ENCODE measurements at places on chromosomes 1 and 21.

DNA sequence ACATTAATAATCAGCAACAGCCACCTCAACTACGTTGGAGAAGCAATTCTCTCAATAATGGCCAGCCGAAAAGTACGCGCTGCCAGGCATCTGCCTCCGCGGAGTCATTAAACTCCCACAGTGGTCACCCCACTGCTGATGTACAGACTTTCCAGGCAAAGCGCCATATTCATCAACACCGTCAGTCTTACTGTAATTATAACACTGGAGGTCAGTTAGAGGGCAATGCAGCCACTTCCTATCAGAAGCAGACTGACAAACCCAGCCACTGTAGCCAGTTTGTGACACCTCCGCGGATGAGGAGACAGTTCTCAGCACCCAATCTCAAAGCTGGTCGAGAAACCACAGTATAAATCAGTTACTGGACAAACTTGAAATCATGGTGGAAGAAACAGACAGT lies 93.9 kb downstream of the KIF1B start:
- no peak for DNase-seq

- no peak for DNase-seq
Measured at GRCh38 chr21:29055080-29055479, 18.4 kb downstream of the CCT8 start.

DNA sequence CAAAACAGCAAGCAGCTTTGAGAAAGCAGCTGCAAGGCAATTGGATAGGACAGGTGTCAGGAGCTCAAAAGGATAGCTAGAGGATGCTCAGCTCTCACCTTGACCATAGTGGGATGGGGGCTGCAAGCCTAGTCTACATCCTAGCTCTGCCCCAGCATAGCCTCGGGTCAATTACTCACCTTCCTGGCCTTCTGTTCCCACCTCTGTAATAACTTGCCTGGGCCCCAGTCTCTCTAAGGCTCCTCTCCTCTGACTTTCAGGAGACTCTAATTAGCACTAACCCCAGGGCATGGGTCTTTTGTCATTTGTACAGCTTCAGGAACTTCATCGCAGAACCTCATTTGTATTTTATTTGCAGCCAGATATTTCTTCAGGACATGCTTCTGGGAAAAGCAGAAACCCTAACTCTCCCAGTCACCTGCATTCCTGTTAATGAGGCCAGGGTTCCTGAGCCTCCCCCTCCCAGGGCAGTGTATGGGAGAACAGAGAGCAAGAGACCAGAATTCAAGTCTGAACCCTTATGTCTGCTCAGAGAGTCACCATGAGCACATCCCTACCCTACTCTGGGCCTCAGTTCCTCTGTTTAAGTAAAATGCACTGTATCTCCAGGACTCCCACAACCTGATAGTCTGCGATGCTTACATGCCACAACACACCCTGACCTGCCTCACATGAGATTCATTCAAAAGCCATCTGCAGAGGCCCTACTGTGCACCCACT lies 108.1 kb downstream of the MATN1 start:
- DNase-seq = no peak

DNA sequence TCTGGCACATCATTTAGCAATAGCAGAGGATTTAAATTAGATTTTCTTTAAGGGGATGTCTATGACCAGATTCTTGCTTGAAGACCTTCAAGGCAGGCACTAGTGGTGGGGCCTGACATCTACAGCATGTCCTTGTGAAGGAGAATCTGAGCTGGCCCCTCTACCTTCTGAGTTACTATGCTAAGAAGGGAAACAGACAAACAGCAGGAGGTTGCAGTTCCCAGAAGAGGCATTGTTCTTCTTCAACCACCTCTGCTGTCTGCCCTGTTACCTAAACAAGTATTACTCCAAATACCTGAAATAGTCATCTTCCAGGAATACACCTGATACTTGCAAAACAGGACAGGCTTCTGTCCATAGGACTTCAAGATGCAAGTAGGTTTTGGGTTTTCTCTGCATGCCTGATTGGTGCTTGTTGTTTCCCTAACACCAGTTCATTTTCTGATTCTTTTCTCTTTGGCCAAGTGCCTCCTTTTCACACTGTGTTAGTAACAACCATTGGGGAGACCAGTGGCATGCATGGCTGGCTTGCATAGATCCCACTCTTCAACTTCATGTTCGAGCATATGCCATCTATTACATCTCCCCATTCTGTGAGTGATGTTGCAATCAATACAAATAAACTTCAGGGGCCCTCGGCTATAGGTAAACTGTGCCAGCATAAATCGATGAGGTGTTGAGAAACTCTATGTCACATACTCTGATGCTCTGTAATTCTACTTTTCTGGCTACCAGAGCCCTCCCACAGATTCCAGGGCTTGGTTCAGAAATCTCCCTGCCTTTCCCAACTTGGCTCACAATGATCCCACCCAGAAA lies 93.0 kb upstream of the DUSP10 start:
- no peak for DNase-seq

- no peak for DNase-seq
Measured at GRCh38 chr1:29967261-29967660, 730.9 kb downstream of the PTPRU start.

DNA sequence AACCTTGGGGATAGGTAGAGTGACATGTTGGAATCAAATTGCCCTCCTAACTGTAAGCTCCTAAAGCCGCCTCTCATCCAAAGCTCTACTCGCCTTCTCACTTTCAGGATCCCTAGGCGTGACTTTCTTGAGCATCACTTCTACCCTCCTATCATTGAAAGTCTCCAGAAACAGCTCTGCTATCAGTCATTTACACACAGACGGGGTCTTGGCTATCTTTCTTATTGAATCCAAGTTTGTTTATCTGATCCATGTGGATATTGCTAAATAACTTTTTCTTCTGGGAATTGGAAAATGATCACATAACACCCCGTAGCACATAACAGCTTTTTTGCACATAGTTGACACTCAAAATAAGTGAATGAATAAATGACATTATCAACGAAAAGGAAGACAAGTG lies 216.4 kb upstream of the KIAA0040 start:
- DNase-seq = no peak

- no peak for DNase-seq
Measured at GRCh38 chr1:15261155-15262002, 14.4 kb downstream of the FHAD1 start.

DNA sequence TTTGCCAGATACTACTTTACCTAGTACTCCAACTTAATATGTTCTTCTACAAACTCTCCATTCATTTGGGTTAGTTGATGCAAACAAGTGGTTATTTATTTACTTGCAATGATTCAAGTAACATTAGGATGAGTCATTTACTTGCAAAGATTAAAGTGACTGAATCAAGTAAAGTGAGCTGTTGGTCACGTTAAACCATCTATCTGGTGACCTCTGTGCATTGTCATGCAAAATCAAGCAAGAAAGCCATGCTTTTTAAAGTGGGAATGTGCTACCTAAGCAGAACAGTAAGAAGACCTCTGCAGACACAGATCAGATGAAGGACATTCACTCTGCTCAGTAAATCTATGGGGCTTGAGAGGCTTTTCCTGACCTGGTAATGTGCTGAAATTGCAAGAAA lies 254.7 kb downstream of the LRRIQ3 start:
- DNase-seq = no peak

GRCh38 chr1:103129796-103130195 lies 21.5 kb upstream of the COL11A1 start:
- no peak for DNase-seq

- DNase-seq = peak; percentile 20
Measured at GRCh38 chr1:32014199-32014947, 705 bp downstream of the KHDRBS1 start.
